Stimulated activated CD8-positive, alpha-beta memory T cell treated with anti-CD3 and anti-CD28 coated beads, Interleukin-15, amount 100 ng/mL, for 24 hours (primary cell): ENCODE measurements at places on chromosomes 1 and 21.

- DNase-seq: peak; percentile 52
Observed at GRCh38 chr1:983798-984475, 2.0 kb upstream of the PERM1 start.

- peak; percentile 16 for DNase-seq
Observed at GRCh38 chr1:201119206-201120197, 7.3 kb upstream of the CACNA1S start.

DNA sequence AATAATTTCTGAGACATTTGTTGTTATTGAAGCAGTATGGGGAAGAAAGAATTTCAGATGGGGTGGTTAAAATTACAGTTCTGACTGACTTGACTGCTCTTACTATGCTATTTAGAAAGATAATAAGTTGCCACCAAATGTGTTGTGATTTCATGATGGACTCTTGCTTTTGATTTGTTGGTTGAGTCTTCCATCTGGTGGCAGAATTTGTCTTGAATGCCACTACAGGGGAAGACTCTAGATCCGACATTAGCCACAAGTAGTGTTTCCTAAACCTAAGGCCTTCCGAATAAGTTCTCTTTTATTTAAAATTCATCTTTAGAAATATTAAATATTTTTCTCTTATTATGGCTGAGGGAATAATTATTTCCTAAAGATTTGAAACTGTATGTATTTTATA is 190.9 kb upstream of the ADGRL4 start:
- DNase-seq: no peak

DNA sequence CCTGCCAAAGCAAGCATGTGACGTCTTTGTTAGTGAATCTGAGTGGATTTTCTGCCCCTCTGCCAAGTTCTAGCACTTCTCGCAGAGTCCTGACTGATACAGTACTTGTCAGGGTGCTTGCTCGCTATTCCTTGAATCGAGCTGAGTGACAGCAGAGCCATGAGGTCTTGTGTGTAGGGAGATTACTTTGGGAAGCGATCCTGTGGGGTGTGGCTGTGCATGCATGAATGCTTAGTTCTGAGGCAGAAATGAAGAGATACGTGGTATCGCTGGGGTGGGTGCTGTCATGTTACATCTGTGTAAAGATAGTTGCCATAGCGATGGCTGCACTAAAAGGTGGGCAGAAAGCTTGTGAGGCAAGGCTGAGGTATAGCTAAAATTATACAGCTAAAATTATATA is 19.3 kb upstream of the DNAJC28 start:
- no peak for DNase-seq

- DNase-seq: no peak
Observed at GRCh38 chr1:198155253-198155652, 1.5 kb upstream of the NEK7 start.

GRCh38 chr1:54987919-54988705 is 7.7 kb downstream of the TMEM61 start:
- no peak for DNase-seq

GRCh38 chr1:60436186-60436585 is 362.6 kb upstream of the C1orf87 start:
- DNase-seq: no peak

DNA sequence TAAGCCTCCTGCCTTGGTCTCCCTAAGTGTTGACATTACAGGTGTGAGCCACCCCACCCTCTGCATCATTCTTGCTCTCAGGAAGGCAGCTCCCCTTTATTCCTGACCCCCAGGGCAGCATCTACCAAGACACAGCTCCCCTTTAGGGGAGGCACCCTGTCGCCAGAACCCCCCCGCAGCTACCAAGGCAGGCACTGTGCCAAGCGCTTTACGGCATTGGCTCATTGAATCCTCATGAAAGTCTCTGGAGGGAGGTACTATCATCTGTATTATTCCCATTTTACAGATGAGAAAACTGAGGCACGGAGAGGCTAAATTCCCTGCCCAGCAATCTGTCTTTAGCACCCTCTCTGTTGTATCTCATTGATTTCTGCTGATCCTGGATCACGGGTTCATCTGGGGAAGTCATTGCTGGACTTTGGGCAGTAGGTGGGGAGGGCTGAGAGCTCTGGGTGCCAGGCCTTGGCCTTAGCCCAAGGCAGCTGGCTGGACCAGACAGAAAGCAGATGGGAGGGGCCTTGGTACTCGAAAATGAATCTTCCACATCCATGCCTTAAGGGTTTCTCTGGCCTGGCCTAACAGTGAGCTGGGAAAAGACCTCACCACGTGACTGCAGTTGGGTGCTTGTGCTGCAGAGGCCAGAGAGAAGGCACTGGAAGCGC is 5.9 kb downstream of the PLOD1 start:
- no peak for DNase-seq
